Glomerular endothelial cell (primary cell): ENCODE measurements at places on chromosomes 6 and 20.

DNA sequence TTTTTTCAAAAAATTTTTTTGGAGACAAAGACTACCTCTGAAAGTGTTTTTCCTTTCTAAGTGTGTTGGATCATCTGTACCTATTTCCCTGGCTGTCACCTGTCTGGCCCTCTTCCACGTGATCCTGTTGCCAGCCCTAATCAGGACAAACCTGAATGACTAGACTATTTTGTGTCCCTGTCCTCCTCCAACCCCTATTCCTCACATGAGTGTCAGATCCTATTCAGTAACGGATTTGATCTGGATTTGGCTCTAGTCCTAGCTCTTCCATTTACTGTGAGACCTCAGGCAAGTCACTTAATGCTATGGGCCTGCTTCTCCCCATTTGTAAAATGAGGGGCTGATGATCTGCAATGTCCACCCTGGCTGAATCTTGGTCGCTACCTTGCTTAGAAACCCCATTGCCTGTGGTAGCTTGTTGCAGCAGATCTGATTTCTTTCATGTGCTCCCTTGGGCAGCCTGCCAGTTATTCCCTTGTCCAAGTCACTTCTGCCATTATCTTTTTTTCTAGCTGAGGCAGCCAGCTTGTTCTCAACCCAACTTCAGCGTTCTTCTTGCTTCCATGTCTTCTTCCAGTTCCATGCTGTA, 4.8 kb downstream of the PHF20 start:
- no peak for DNase-seq

GRCh38 chr6:12947967-12948366, 231.4 kb downstream of the PHACTR1 start:
- DNase-seq: no peak

- DNase-seq: no peak
These were observed 109.8 kb downstream of the BACH2 start for GRCh38 chr6:90186637-90187371.

- DNase-seq: no peak
These were observed 34.4 kb upstream of the C20orf144 start for GRCh38 chr20:33627577-33628216.

GRCh38 chr6:30757261-30757904, 13.0 kb upstream of the IER3 start:
- no peak for DNase-seq

GRCh38 chr20:11569163-11569562, 348.5 kb upstream of the BTBD3 start:
- DNase-seq: no peak

DNA sequence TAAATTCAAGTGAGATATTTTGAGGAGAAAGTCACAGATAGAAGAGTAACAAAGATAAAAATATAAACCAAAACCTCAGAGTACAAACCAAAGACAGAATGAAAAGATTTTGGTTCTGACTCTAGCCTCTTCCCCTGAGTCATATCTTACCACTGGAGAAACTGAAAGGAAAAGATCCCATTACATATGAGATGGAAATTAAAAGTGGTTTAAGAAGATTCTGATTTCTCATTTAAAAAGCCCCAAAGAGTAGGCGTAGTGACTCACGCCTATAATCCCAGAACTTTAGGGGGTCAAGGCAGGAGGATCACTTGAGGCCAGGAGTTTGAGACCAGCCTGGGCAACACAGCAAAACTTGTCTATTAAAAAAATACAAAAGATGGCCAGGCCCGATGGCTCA, 30.6 kb downstream of the SPINT4 start:
- DNase-seq: no peak
